ENCODE measurements at places on chromosomes 16 and 17.
A peak's percentile ranks its signal among the peaks of the same experiment; 100 is the strongest.

DNA sequence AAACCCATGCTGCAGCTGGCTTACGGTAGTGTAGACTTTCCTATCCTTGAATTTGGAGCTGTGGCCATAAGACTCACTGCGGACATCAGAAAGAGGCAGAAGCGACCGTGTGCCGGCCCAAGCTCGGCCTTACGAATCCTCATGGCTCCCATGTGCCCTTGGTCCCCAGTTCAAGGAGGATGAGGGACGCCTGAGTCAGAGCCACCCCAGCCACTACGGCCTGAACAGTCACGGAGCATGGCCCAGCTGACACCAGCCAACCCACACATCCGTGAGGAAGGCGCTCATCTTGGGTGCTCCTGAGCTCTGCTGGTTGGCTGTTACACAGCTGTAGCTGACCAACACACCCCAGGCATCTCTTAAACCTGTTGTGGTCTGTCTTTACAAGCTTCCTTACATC is 44.0 kb downstream of the ZCCHC14 start:
- no peak for DNase-seq

GRCh38 chr16:61014869-61015268 is 1021.4 kb downstream of the CDH8 start:
- no peak for DNase-seq

- DNase-seq, result no peak
Observed at GRCh38 chr16:73006026-73006425, 41.9 kb downstream of the ZFHX3 start.

GRCh38 chr16:8867216-8867931 is 1.4 kb downstream of the CARHSP1 start:
- no peak for DNase-seq

GRCh38 chr17:50186661-50187393 is 14.6 kb downstream of the COL1A1 start:
- no peak for DNase-seq

DNA sequence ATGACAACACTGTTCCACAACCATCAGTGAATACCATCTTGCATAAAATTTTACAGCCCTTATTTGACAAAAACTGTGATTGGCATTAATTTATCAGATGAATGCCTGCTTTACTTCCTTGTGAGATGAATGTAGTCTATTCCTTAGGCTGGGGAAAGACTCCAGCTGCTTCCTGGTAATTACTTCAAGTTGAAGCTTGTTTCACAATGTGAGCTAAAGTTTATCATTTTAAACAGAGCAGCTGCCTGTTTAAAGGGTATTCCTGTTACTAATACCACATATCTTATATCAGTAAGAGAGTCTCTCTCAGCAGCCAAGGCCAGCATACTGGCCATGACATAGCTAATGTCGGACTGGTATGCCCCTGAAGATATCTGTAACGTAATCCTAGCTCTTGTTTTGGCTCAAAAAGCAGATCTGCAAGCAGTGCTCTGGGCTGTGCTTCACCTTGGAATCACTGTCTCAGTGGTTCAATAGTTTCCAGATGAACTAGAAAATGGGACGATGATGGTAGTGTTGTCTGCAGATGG is 13.2 kb upstream of the ARL2BP start:
- no peak for DNase-seq

- peak; percentile 12 for DNase-seq
Observed at GRCh38 chr16:11405331-11406176, 60.3 kb downstream of the RMI2 start.

DNA sequence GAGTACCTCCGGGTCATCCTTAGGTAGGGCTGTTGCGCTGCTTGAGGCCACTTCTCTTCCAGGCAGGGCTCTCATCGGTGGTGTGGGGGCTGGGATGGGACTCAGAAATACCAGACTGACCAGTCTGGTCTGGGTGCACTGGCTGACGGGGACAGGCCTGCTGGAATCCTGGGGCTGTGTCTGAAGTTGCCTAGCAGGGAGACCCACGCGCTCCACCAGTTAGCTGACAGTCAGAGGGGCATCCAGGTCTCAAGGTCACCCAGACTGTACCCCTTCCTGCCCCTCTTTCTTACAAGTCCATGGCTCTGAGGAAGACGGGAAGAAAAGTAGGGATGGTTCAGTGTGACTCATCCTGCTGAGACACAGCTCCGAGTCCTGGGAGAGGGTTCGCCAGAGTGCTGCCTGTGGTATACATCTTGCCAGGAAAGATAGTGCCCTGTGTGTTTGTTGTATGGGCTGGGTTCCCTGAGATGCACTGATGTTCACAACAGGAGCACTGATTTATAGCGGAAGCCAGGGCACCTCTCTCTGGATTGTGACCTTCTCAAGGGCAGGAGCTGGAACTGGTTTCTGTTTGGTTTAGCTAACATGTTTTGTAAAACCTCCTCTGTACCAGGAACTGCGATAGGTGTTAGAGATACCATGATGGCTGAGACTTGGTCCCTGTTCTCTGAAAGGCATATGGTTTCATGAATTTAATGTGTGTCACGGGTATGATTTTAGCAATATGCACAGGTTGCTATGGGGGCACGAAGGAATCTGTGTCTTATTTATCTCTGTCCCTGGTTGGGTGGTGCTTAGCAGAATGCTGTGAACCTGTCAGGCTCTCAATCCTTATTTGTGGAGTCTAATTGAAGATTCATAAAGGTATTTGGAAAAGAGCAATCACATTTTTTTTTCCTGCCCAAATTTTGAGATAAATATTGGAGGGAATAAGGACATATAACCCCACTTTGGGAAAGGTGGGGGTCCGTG is 97.5 kb downstream of the OR1D5 start:
- DNase-seq, result no peak

GRCh38 chr16:81636298-81636993 is 142.6 kb upstream of the PLCG2 start:
- no peak for DNase-seq

DNA sequence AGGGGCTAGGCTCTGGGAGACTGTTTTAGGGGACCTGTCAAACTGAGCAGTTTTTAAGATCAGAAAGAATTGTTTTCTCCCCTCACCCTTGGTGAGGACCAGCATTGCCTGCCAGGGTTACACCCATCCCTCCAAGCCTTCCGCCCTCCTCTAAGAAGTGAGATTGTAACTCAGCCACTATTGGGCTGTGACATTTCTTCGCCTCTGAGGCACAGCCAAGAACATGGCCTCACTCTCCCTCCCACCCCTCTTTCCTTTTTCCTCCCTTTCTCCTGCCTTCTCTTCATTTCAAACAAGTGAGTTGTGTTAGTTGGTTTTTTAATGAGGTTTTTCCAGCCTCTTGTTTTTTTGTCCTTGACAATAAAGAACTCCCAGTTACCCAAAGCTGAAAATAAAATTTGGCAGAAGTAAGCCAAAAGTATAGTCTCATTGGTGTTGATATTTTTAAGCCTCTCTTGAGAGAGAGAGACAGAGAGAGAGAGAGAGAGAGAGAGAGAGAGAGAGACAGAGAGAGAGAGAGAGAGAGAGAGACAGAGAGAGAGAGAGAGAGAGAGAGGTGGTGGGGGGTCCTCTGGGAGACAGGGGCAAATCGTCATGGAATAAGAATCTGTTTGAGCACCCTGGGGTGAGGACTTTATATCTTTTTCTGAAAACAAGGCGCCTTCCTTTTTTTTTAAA is 77.2 kb upstream of the TBX2 start:
- DNase-seq, result no peak

GRCh38 chr17:83122834-83123233 is 43.4 kb downstream of the METRNL start:
- no peak for DNase-seq

GRCh38 chr16:5386989-5387388 is 289.4 kb upstream of the EEF2KMT start:
- no peak for DNase-seq

DNA sequence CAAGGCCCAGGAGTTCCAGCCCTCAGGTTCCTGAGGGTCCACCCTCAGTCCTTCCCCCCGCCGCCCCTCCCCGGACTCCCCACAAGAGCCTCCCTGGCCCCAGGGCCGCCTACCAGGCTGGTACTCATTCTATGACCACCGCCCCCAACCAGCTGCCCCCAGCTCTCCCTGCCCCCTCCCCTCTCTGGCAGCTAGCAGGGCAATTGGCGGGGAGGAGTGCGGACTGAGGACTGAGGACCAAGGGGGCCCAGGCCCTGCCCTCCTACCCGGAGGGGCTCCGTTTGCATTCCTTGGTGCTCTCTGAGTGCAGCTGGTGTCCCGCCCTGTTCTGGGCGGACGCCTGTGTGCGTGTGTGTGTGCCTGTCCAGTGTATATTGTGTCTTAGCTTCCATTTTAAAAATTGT is 19.1 kb downstream of the UNC13D start:
- DNase-seq, result no peak

GRCh38 chr17:66713533-66714042 is 121.3 kb upstream of the CACNG5 start:
- DNase-seq, result no peak

DNA sequence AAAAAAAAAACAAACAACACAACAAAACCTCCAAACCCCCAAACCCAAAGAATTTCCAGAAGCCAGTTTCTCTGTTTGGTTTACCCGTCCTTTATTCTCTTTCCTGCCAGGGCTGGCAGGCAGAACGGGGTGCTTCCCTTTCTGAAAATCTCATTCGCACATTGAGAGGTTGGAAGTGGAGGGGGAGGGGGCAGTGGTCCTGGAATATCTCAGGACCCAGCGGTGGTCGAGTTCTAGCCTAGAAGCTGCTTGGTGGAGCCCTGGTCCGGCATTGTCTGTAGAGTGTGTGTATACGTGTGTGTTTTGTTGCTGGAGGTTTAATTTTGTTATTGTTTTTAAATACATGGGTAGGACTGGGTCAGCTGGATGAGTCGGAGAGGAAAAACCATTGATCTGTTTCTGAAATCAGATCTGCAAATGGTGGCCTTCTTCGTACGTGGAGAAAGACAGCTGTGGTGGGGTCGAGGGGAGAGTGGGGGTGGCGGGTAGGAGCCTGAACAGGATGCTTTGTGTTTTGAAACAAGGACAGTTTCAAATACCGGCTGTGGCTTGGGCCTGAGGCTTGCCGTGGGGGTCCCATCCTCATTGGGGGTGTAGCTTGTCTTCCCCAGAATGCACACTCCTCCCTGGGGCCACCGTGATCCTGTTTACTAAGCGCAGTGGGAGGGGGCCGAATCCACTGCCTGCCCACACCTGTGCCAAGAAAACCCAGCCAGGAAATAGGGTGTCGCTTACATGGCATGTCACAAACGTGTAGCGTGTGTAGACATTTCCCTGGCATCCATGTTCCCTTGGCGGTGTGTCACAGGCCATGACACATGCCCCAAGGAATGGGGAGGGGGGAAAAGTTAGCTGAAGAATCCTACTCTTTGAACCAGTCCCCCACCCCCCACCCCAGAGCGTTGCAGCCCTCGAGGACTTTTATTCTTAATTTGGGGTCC is 1.6 kb downstream of the CMIP start:
- no peak for DNase-seq

- no peak for DNase-seq
Observed at GRCh38 chr17:28154214-28154613, 111.7 kb downstream of the NLK start.

DNA sequence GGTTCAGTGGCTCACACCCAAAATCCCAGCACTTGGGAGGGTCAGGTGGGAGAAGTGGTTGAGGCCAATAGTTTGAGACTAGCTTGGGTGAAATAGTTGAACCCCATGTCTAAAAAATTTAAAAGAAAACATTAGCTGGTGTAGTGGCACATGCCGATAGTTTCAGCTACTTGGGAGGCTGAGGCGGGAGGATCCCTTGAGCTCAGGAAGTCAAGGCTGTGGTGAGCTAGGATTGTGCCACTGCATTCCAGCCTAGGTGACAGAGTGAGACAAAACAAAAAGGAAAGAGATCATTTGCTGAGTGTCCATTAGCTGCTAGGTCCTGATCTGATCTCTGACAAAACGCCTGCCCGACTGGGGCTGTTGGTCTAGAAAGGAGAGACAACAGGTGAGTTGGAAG is 14.1 kb upstream of the DBNDD1 start:
- DNase-seq, result no peak

DNA sequence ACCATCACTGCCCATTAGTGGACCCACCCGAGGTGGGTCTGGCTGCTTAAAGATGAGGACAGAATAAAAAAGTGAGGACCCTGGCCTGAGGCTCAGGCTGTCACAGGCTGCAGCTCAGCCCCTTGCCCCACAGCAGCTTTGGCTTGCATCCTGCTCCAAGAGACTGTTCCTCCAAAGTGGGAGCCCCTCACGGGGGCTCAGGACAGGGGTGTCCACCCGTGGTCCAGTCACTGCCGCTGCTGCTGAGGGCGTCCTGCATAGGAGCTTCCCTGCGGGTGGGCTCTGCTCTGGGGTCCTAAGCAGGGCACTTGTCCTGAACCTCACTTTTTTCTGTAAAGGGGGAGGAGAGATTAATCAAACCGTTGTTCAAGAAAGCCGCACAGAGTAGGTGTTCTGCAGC is 47.8 kb downstream of the SREBF1 start:
- no peak for DNase-seq

DNA sequence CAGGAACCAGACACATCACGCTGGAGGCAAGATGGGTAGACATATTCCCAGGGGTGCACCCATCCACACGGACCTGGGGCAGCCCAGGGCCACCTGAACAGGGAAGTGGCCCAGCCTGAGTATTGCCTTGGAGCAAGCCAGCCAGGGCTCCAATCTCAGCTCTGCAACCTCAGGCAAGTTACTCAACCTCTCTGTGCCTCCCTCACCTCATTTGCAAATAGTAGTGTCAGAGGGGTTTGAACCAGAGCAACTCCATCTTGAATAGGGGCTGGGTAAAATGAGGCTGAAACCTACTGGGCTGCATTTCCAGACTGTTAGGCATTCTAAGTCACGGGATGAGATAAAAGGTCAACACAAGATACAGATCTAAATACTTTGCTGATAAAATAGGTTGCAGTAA is 35.1 kb upstream of the SNN start:
- no peak for DNase-seq

DNA sequence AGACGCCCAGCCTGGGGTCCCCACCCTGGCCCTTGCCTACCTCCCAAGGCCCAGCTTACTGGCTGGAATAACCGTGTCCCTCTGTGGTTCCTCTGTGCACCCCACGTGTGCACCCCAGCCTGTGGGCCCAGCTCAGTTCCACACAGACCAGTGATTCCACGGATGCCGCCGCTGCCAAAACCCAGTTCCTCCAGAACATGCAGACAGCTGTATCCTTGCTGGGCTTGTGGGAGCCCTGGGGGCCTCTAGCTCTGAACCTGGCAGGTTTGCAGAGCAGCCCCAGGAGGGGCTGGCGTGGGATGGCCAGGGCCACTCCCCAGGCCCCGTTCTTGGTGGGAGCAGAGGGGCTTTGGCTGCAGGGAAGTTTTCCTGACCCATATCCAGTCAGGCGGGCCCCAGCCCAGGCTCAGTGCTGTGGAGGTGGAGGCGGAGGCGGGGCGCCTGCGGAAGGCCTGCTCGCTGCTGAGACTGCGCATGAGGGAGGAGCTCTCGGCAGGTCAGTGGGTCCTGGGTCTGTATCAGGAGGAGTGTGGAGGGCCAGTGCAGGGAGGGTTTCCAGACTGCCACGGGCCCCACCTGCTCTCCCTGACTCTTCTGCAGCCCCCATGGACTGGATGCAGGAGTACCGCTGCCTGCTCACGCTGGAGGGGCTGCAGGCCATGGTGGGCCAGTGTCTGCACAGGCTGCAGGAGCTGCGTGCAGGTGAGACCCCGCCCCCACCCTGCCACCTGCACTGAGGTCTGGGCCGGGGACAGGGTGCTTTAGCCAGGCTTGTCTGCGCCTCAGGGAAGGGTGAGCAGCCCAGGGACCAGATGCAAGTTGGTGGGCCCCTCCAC is 2.3 kb downstream of the TEDC2 start:
- no peak for DNase-seq

GRCh38 chr16:3718628-3719027 is 1.3 kb upstream of the TRAP1 start:
- no peak for DNase-seq
